ENCODE measurements at places on chromosomes 11 and 22.
A peak's percentile ranks its signal among the peaks of the same experiment; 100 is the strongest.

- DNase-seq = no peak
Observed at GRCh38 chr22:46972256-46972655, 209.8 kb downstream of the TBC1D22A start.

DNA sequence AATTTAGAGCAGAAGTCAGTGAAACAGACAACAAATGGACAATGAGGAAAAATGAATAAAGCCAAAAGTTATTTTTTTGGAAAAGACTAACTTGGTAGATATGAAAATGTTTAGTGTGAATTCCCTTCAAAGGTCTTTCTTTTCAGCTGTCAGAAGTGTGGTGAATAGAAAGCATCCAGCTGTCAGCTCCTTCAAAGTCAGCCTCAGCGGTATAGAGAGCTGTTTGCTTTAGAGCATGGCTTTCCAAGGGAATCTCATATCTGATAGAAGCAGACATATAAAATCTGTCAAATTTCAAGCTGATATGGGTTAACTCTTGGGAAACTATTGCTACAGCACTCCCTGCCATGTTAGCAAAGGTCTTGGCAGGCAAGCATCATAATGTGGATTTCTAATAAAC, 309.3 kb downstream of the CASP12 start:
- no peak for DNase-seq

DNA sequence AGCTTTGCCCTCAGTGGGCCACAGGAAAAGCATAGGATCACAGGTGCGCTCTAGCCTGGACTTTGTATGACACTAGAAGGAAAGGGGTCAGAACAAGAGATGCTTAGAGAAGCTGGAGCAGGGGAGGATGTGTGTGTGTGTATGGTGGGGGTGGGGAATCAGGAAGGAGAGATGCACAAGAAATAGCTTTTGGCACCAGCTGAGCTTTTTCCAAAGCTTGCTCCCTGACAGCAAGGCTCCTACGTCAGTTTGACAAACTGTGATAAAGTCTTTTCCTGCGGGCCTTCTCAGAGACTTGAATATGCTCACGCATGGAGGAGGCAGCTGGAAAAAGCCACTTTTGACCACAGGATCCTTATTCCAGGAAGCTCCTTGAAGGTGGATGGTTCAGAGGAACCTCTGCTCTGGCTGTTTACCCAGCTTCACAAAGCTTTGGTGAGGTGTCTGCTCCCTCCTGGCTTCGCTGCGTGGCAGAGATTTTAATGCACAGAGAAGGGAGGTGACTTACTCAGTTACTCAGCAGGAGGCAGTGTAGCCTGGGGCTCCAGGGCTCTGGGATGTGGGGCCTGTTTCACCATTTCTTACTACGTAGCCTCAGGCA, 3.9 kb downstream of the CDC42EP1 start:
- DNase-seq = peak; percentile 57

DNA sequence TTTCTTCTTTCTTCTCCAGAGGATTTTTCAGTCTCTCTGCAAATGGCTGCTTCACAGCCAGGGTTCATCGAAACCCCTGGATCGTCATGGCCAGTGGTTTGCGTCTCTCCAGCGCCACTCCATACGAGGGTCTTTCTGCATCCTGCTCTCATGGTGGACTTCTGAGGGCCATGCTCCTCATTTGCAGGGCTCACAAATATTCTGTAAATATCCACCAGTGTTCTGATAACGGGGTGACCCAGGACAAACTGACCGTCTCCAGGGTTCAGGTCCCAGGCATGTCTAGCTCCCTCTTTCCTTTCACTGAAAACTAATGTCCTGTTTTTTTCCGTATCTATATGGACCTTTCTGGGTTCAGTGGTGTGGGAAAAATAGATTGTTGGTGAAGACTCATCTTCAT, 15.7 kb upstream of the VPREB1 start:
- DNase-seq = no peak

GRCh38 chr11:129443276-129443675, 67.6 kb downstream of the BARX2 start:
- DNase-seq = no peak

GRCh38 chr22:39832627-39833074, 60.9 kb downstream of the ENTHD1 start:
- no peak for DNase-seq

GRCh38 chr11:241634-242033, 4.9 kb downstream of the PSMD13 start:
- DNase-seq = no peak

- no peak for DNase-seq
Observed at GRCh38 chr11:17381156-17381555, 7.3 kb downstream of the KCNJ11 start.

GRCh38 chr11:57622263-57622662, 24.8 kb downstream of the SERPING1 start:
- no peak for DNase-seq

DNA sequence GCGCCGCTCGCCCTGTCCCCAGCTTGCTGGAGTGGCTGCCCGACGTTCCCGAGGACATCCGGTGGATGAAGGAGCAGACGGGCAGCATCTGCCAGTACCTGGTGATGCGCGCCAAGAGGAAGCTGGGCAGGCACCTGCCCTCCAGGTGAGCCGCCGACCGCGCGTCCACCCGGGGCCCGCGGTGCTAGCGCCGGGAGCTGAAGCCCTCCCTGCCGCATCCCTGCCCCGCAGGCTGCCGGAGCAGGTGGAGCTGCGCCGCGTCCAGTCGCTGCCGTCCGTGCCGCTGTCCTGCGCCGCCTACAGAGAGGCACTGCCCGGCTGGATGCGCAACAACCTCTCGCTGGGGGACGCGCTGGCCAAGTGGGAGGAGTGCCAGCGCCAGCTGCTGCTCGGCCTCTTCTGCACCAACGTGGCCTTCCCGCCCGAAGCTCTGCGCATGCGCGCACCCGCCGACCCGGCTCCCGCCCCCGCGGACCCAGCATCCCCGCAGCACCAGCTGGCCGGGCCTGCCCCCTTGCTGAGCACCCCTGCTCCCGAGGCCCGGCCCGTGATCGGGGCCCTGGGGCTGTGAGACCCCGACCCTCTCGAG, 3.3 kb upstream of the CRACR2B start:
- no peak for DNase-seq

- peak; percentile 44 for DNase-seq
Observed at GRCh38 chr11:34601085-34601444, 19.8 kb upstream of the EHF start.

DNA sequence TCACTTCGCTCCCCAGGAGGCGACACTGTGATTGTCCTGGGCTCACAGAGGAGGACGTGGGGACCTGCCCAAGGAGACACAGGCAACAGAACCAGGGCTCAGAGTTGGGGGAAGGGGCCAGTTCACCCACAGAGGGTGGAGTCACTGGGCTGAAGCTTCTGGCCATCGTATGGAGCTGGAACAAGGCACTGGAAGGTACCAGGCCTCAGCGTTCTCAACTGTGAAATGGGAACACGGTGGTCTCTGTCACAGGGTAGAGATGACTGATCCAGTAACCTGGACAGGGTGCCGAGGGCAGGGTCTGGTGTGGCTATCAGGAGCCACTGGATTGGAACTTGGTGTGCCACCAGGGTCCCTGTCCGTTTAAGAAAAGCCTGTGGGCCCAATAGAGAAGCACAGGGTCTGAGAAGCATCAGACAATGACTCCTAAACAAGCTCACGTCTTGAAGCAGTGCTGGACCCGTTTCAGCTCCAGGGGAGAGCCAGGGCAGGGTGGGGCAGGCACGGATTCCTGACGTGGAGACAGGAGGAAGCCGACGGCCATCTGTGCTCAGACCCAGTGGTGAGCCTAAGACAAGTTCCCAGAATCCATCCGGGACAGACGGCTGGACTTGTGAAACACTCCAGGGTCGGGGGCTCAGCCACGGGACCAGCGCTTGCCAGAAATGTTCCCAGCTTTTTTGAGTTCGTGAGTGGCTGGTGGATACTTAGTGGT, 25.0 kb upstream of the KCNQ1OT1 start:
- DNase-seq = peak; percentile 89

- no peak for DNase-seq
Observed at GRCh38 chr11:114073828-114074381, 14.4 kb downstream of the ZBTB16 start.
